Stimulated activated CD8-positive, alpha-beta memory T cell treated with anti-CD3 and anti-CD28 coated beads, Interleukin-2, amount 100 ng/mL, for 1 hour (primary cell): ENCODE measurements at places on chromosomes 4 and X.

DNA sequence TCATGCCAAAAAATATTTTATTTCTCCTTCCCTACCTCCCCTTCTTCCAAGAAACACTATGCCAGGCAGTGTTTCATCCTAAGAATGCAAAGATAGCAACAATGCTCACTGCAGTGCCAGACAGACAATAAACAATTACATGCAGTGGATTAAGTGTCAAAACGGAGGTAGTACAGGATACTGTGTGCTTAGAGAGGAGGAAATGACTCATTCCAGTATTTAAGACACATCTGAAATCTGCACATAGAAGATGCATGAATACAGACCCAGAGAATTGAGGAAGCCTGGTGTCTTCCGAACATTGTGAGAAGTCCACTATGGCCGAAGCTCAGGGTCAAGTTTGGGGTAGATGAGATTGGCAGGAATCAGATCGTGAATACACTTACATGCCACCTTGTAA, 326.4 kb downstream of the PPP3CA start:
- no peak for DNase-seq

DNA sequence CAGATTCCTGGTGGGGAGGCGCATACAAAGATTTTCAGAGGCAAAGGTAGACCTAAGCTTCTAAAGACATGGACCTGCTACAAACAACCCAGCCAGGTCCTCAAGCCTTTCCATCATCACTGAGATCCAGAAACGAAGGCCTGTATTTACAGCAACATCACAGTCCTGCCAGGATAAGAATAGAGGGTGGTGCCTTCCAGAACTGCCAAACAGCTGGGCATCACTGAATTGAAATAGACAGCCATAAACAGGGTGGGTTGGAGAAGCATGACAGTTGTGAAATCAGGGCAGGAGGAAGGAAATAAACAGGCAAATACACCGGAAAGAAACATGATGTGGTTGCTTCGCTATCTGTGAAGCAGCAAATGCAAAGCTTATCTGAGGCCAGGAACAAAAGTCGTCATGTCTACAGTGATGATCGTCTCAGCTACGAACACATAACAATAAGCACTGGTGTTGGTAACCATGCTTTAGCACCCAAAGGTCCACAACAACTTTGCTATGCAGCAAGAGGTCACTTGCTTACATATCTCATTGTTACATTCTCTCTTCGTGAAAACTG, 6.7 kb upstream of the TMEM154 start:
- DNase-seq, result no peak

DNA sequence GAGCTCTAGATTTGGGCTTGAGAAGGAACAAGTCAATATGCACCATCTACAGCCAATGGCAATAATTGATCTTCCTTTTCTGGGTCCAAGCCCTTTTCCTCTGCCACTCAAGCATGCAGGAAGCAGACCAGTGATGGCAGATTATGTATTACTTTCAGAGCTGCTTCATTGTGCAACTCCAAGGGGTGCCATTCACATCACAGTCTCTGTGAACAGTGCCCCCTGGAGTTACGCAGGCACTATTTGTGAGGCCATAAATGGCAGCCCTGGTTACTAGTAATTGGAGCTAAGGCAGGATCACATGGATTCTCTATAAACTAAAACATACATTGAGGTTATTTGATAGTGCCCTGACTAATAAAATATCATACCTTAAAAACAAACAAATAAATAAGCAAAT, 313.4 kb upstream of the SLC7A11 start:
- DNase-seq, result no peak

DNA sequence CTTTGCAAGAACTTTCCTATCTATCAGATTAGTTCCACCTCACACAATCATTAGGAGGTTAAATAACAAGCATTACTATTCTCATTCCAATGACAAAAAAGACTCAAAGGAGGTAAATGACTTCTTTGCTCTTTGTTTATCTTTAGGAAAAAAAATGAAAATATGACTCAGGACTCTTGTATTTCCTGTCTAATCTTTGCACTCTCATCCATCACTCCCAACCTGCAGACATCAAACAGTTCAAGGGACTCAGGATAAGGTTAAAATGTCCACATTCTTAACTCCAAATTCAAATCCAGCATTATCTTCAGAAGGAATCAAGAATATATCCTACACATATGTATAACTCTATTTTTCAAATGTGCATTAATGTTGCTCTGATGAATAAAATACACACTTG, 139.6 kb downstream of the UNC5C start:
- DNase-seq, result no peak

DNA sequence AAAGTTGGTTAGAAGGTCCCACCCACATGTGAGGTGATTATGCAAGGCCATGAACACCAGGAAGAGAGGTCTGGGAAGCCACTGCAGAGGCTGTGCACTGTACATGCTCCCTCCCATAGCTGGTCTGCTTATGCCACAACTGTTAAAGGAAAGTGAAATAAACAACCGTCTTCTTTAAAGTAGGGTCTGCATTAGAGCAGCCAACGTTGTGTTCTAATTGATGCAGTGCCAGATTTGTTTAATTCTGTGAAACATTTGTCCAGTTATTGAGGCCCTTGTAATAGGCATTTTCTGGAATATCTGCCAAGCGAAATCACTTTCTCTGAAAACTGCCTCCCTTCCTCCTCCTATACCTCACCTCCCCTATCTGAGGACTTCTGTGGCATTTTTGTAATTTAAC, 224.0 kb upstream of the LNX1 start:
- no peak for DNase-seq

GRCh38 chr4:10275696-10276095, 159.1 kb upstream of the WDR1 start:
- DNase-seq, result no peak

GRCh38 chrX:40878766-40879165, 143.4 kb upstream of the MED14 start:
- no peak for DNase-seq

- DNase-seq, result no peak
Measured at GRCh38 chr4:126530996-126531585, 1101.7 kb upstream of the INTU start.

DNA sequence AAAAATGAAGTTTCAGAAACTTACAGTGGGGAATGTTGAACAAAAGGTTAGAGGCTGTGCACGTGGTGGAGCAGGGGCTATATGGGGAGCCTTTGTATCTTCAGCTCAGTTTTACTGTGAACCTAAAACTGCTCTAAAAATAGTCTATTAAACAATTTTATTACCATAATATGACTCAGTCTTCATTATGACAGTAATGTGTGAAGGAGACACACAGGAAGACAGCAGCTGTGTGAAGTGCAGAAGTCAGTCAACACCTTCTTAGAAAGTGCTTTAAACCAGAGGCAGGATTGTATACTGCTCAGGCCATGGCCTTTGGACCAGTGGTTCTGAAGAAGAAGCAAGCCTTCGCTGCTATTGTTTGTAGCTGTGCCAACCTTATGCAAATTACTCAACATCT, 89.7 kb downstream of the ARHGAP10 start:
- no peak for DNase-seq

GRCh38 chr4:67080046-67080557, 465.2 kb downstream of the CENPC start:
- no peak for DNase-seq
